GM12878 (cell line): ENCODE measurements at places on chromosomes 12 and 14. TPM values are rescaled to one million over a fixed set of nuclear protein-coding genes. Genes with fewer than 3 reads are reported as not detected.

DNA sequence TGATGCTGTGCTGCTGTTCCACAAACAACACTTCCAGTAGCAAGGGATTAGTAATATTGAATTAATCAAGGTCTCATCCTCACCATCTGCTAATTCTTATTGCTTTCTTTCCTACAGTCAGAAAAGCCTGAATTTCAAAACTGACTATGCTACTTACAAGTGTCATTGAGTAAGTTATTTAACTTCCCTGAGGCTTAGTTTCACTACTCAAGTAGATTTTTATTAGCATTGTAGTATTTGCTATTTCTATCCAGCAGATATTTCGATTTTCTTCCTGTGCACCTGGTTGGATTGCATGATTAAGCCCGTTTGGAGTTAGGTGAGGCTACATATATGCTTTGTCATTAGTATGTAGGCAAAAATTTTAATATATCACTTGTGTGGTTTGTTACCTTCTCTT, 591.5 kb downstream of the TRHDE start:
- no peak overlapping the region for H3K4me3 ChIP-seq
- H3K27ac ChIP-seq, result no peak overlapping the region
- no peaks in the 10 kb centered on the region for H3K27me3 ChIP-seq
- no peaks in the 10 kb centered on the region for H3K36me3 ChIP-seq
- no peak for DNase-seq

DNA sequence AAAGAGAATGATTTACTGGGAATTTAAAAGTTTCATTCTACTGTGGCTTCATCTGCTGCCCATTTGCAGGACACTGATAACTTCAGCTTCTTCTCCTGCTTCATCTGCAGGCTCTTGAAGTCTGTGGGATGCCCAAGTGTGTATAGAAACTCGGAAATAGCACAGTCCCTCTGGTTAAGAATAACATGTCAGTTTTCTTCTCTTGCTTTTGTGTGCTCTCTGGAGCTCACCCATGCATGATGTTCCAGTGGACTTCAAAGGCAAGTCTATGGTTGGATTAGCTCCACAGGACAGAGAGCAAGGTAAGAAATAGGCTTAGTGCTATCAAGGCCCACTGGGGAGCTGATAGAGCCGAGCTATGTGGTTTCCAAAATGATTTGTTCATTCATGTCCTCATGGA, 13.7 kb downstream of the RMST start:
- H3K27me3 ChIP-seq, result no peaks in the 10 kb centered on the region
- H3K36me3 ChIP-seq, result no peaks in the 10 kb centered on the region
- DNase-seq, result no peak
- H3K4me3 ChIP-seq, result no peak overlapping the region
- H3K27ac ChIP-seq, result no peak overlapping the region

- H3K36me3 ChIP-seq, result no peaks in the 10 kb centered on the region
- H3K4me3 ChIP-seq, result no peak overlapping the region
- DNase-seq, result no peak
- H3K4me1 ChIP-seq, result no peaks in the 10 kb centered on the region
These were observed 52.2 kb upstream of the CD163 start for GRCh38 chr12:7555752-7556151.

DNA sequence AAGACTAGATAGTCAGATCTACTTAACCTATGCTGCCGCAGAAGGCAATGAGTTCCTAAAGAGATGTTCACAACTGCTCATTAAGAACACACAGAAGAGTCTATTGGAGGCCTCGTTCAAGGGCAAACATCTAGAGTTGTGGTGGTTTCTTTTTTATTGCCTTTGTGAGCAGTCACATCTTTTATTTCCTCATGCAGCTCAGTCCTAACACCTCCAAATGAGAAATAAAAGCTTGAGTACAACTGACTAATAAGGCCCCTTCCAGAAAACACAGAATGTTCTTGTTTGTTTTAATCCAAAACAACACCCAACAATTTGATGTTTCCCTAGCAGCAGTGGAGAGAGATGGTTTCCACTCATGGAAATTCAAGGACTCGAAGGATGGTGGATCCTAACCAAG, 123.5 kb upstream of the NOS1 start:
- H3K4me1 ChIP-seq, result no peaks in the 10 kb centered on the region
- H3K27me3 ChIP-seq, result no peaks in the 10 kb centered on the region
- no peak overlapping the region for H3K4me3 ChIP-seq
- H3K27ac ChIP-seq, result no peak overlapping the region
- H3K36me3 ChIP-seq, result no peaks in the 10 kb centered on the region
- no peak for DNase-seq

- no peaks in the 10 kb centered on the region for H3K4me1 ChIP-seq
- DNase-seq, result no peak
- H3K27me3 ChIP-seq, result no peaks in the 10 kb centered on the region
These were observed 120.1 kb upstream of the FZD10 start for GRCh38 chr12:130041983-130042812.

TAS2R31 gene
- 2.7 and 2.9 TPM in 2 replicates for total RNA-seq

DNA sequence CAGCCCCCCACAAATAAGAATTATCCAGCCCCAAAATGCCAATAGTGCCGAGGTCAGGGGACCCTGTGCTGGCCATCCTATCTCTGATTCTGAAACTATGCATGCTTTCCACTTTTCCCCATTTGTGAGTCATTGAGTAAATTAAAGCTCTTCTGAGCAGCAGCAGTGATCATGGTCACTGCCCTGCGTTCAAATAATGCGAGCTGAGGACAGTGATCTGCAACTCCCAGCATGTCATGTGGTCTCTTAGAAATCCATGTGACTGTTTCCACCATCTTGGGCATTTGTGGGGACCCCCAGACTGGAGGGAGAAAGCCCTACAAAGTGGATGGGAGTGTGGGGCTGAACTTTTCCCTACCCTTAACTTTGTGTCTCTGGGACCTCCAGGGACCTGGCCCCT, 53.8 kb downstream of the C14orf132 start:
- peaks cover 2% of the 10 kb centered on the region; the same call in 1 of the 2 replicates for H3K27me3 ChIP-seq
- H3K4me3 ChIP-seq, result no peak overlapping the region
- H3K36me3 ChIP-seq, result no peaks in the 10 kb centered on the region
- DNase-seq, result no peak
- no peaks in the 10 kb centered on the region for H3K4me1 ChIP-seq

PNN gene
- 84.9 and 91.7 TPM in 2 replicates for total RNA-seq

- no peak overlapping the region for H3K4me3 ChIP-seq
- no peak for DNase-seq
These were observed 40.9 kb downstream of the OSBPL8 start for GRCh38 chr12:76518699-76519098.

GRCh38 chr12:113420996-113421595, 1.1 kb upstream of the SDSL start:
- H3K27ac ChIP-seq, result no peak overlapping the region
- no peaks in the 10 kb centered on the region for H3K36me3 ChIP-seq
- no peaks in the 10 kb centered on the region for H3K27me3 ChIP-seq
- no peak for DNase-seq

DNA sequence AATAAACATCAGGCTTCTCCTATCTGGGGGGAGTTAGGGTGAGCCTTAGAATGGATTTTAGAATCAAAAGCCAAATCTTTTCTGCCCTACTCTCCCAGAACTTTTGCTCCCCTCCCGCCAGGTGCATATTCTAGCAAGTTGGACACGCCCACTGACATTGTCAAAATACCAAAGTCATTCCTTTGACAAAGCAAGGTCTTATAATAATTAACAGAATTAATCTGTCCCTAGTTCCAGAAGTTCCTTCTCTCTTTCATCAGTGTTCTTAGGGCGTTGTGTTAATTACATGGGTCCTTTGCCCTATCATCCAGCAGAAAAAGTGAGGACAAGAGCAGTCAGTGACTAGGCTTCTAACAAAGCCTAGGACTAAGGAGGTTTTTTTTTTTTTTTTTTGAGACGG, 2.4 kb downstream of the PRR13 start:
- no peaks in the 10 kb centered on the region for H3K27me3 ChIP-seq
- H3K4me3 ChIP-seq, result no peak overlapping the region
- peaks cover 9% of the 10 kb centered on the region; the same call in 1 of the 2 replicates for H3K4me1 ChIP-seq
- no peaks in the 10 kb centered on the region for H3K36me3 ChIP-seq
- H3K27ac ChIP-seq, result no peak overlapping the region

DNA sequence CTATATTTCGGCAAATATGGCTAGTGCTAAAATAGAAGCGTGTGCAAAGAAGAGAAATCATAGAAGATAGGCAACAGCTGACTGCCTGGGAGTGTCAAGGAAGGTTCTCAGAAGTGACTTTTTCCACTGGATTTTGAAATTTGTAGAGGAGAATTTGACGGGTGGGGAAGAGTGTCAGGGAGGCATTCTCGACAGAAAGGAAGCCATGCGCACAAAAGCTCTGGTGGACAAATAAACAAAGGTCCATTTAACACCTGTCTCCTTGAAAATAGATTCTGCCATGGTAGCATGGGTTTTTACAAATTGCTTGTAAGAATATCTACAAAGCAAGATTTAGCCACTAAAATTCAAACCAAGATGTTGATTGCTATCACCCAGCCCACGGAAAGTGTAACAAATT, 1081.5 kb downstream of the GALC start:
- DNase-seq, result no peak
- H3K36me3 ChIP-seq, result no peaks in the 10 kb centered on the region
- no peak overlapping the region for H3K27ac ChIP-seq
- H3K27me3 ChIP-seq, result no peaks in the 10 kb centered on the region

DNA sequence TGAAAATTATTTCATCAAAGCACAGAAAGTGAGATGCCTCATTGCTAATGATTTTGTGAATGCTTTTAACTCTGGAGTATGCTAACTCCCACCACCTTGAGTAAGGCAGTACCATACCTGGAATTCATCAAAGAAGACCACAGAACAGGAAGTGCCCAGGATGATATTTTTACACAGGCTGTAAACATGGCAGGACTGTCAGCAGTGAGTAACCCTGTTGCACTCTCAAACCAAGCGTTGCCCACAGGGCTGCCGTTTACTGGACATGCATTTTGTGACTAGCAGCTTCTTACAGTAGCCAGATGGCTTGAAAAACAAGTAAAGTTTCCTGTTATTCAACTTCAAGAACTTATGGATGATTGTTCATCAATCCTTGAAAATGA, 42.4 kb downstream of the RALGAPA1 start:
- H3K4me1 ChIP-seq, result no peaks in the 10 kb centered on the region
- no peaks in the 10 kb centered on the region for H3K27me3 ChIP-seq
- no peak overlapping the region for H3K4me3 ChIP-seq
- H3K27ac ChIP-seq, result no peak overlapping the region

RNASE1 gene
- total RNA-seq, result 0.40 and 0.72 TPM in 2 replicates

WNT1 gene
- total RNA-seq, result not detected in 2 replicates

DNA sequence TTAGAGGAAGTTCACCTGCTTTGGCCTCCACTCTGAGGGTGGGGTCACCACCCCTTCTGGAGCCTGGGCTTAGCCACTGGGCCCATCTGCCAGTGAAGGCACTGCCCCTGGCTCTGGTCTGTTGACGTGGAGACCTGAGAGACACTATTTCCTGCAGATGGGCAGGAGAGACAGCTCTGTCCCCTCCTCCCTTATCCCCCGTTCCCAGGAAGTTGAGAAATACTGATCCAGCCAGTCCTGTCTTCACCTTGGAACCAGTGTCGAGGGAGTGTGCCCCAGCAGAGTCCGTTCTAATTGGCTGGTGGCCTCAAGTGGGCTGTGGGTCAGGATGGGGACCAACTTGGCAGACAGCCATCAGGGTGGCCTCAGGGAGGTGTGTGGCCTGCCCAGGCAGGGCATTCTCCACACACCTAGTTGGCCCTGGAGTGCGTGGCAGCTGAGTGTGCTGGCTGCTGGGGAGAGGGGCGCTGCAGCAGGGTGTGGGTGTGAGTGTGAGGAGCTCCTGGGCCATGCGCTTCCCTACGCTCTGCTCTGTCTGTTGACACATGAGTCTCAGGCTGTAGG, 25.4 kb downstream of the CLSTN3 start:
- H3K27me3 ChIP-seq, result no peaks in the 10 kb centered on the region
- H3K36me3 ChIP-seq, result peaks cover 5% of the 10 kb centered on the region
- no peak overlapping the region for H3K4me3 ChIP-seq

KCNA5 gene
- total RNA-seq, result 0.29 and 0.44 TPM in 2 replicates

DNA sequence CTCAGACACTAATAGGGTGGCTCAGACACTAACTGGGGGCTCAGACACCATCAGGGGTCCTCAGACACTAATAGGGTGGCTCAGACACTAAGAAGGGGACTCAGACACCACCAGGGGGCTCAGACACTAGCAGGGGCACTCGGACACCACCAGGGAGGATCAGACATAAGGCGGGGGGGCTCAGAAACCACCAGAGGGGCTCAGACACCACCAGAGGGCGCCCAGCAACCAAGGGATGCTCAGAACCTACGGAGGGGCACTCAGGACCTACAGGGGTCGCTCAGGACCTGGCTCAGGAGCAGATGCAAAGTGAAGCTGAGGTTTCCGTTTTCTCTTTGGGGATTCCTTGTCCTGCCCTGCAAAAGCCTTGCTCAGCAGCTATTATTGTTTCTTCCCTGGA, 448.5 kb downstream of the TMEM121 start:
- H3K4me3 ChIP-seq, result no peak overlapping the region
- DNase-seq, result no peak
- no peaks in the 10 kb centered on the region for H3K4me1 ChIP-seq
- H3K36me3 ChIP-seq, result no peaks in the 10 kb centered on the region
- H3K27ac ChIP-seq, result no peak overlapping the region

DNA sequence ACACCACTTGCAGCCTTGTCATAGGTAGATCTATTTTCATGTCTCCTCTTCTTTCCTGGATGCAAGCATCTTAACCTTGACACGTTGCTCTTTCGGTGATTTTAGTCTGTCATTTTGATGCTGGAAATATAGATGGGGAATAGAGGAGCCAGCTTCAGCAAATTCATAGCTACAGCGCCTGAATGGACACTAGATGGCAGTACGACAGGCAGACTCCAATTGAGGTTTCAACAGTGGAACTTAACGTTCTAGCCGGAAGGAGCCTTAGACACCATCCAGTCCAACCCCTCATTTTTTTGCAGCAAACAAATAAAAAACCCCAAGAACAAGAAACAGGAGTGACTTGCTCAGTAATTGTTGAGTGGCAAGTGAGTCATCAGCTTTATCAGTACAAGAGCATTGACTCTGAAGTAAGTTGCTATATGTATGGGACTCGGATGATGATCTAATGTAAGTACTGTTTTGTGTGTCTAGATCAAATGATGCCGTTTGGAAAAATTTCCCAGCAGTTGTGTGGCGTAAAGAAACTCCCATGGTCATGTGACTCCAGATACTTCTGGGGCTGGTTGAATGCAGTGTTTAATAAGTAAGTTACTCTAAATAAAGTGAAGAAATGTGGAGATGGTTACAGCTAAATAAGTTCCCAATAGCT, 9.0 kb downstream of the DMAC2L start:
- no peaks in the 10 kb centered on the region; the same call in 1 of the 2 replicates for H3K36me3 ChIP-seq
- peaks cover 27% of the 10 kb centered on the region for H3K4me1 ChIP-seq
- H3K27ac ChIP-seq, result peak overlapping the region; percentile 77
- H3K27me3 ChIP-seq, result no peaks in the 10 kb centered on the region
- DNase-seq, result peak; percentile 82

DNA sequence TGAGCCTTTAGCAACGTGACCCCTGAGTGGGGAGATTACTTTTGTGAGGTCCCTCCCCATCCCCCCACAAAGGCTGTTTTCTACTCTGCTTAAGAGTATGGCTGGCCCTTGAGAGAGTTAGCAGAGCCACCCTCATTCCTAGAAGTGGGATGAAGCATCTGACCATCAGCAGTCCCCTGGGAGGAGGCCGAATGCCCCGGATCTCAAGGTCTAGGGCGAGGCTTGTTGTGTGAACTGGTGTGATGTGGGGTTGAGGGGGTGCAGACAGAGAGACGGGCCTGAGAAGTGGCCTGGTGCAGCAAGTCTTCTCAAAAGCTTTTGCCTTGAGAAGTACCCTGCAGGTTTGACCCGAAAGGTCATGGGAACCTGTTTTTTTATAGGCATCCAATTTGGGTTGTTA, 153.0 kb upstream of the FKBP4 start:
- H3K36me3 ChIP-seq, result no peaks in the 10 kb centered on the region
- H3K27ac ChIP-seq, result no peak overlapping the region
- peaks cover 12% of the 10 kb centered on the region for H3K27me3 ChIP-seq
